ENCODE measurements at places on chromosomes 12 and 14.

- no peak for DNase-seq
Measured at GRCh38 chr12:59652130-59652529, 56.3 kb downstream of the SLC16A7 start.

DNA sequence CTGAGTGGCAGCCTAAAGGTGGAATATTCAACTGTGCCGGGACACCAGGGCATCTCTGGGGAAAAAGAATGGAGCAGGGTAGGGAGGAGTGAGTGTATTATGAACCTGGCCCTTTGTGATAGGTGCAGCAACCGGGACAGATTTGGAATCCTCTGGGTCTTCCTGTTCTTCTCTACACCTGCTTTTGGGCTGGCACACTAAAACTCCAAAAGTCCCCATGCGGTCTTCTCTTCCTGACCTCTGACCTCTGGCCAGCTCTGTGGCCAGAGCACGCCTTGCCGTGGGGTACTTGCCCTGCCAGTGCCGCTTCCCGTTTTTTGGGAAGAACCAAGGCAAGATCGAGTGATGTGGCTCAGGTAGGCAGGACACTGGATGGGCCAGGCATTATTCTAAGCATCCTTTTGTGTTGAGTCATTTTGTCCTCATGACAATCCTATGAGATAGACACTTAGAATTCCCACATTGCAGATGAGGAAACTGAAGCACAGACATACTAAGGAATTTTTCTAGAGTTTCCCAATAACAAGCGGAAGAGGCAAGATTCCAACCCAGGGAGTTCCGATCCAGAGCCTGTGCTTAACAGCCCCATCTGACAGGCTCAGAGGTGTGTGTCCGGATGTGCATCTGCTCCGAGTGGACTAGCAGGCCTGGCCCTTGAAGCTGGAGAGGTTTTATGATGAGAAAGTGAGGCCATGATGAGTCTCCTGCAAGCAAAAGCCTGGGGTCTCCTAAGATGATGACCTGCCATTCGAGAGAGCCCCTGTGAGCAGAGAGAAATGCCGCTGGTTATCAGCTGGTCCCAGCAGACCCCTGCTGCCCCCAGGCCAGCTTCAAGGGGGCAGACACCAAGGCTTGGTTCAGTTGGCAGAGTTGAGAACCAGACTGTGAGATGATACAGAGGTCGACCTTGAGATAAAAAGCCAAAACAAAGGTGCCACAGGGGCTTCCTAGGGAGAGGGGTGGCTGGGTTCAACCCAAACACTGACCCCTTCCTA lies 67.9 kb upstream of the ESRRB start:
- DNase-seq: no peak

GRCh38 chr14:79331830-79332229 lies 879.5 kb downstream of the DIO2 start:
- DNase-seq: no peak

DNA sequence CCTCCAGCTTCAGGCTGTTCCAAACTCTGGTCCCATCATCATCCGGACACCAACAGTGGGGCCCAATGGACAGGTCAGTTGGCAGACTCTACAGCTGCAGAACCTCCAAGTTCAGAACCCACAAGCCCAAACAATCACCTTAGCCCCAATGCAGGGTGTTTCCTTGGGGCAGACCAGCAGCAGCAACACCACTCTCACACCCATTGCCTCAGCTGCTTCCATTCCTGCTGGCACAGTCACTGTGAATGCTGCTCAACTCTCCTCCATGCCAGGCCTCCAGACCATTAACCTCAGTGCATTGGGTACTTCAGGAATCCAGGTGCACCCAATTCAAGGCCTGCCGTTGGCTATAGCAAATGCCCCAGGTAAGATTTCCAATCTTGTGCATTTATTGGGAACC lies 3.3 kb downstream of the SP1 start:
- no peak for DNase-seq

DNA sequence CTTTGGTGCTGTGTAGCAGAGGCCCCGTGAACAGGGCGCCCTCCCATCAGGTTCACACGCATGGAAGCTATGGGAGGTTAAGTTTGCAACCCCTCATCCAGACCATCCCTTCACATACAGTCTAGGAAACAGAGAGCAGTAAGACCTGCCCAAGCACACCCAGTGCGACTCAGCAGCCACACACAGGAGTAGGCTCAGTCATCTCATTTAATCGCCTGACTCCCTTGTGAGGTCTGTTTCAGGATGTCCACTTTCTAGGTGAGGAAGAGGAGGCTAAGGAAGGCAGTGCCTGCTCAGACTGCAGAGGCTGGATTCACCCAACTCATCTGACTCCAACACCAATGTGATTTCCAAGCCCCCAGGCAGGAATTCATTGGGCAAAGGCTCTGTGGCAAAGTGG lies 11.9 kb downstream of the BDKRB1 start:
- no peak for DNase-seq

GRCh38 chr12:108881953-108882352 lies 2.1 kb downstream of the DAO start:
- no peak for DNase-seq

DNA sequence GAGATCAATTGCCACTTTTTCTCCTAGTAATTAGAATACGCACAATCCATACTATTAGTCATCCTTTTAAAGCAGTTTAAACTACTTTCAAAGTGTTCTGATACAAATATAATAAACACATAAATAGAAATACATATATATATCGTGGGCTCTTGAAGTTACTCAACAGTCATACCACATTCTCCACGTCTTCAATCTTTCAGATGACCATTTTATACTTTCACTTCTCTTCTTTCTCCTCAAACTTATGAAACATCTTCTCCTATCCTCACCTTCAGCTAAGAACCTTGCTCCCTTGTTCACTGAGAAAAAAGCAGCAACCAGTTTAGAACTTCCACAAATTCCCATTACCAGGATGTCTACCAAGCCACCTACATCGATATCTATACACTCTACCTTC lies 19.2 kb downstream of the CEP290 start:
- DNase-seq: no peak

DNA sequence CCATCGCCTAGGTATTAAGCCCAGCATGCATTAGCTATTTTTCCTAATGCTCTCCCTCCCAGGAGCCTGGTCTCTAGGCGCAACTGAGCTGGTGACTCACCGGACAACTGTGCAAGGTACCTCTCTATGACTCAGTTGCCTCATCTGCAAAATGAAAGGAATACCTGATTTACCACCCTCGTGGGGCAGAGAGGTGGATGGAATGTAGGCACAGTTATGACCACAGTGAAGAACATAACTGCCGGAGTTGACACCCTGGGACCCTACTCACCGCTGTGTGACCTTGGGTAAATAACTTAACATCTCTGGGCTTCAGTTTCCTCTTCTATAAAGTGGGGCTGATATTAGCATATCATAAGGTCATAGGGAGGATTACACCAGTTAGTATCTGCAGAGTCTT lies 22.6 kb downstream of the BCL11B start:
- no peak for DNase-seq

Data from NB4 (cell line).